Caudate nucleus (tissue), 63 donors: ENCODE measurements at places on chromosomes 11 and 22.

GRCh38 chr22:39332441-39333064 lies 13.1 kb upstream of the RPL3 start:
- DNase-seq = no peak

DNA sequence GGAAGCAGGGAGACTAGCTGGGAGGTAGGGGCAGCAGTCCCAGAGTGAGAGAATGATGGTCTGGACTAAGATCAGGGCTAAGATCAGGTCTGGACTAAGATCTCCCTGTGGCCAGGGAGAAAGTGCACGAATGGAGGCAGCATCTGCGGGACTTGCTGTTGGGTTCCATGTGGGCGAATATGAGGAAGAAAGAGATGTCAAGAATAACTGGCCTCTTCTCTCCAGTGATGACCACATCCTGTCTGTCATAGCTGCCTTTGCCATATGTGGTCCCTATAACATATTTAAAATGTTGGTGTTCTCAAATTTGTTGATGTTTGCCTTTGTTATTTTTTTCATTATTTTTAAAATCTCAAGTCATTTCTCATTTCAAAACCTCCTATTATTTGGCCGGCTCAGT lies 27.4 kb upstream of the CXCR5 start:
- DNase-seq = no peak

GRCh38 chr11:114678125-114679036 lies at the start of gene NXPE2:
NXPE2 (plus strand) TSS chr11:114678527; CDS start chr11:114678576, 49 bp downstream.
- DNase-seq = no peak

- no peak for DNase-seq
These were observed 11.5 kb downstream of the TSKU start for GRCh38 chr11:76794371-76795289.

DNA sequence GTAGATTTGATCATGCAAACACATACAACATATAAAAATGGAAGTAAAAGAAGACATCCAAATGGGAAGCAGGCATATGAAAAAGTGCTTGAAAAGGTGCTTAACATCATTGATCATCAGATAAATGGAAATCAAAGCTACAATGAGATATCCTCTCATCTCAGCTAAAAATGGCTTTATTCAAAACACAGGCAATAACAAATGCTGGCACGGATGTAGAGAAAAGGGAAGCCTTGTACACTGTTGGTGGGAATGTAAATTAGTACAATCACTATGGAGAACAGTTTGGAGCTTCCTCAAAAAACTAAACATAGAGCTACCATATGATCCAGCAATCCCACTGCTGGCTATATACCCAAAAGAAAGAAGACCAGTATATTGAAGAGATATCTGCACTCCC lies 549 bp upstream of the TCN1 start:
- no peak for DNase-seq

- no peak for DNase-seq
These were observed 109.2 kb downstream of the CSNK2A3 start for GRCh38 chr11:11243590-11244469.

DNA sequence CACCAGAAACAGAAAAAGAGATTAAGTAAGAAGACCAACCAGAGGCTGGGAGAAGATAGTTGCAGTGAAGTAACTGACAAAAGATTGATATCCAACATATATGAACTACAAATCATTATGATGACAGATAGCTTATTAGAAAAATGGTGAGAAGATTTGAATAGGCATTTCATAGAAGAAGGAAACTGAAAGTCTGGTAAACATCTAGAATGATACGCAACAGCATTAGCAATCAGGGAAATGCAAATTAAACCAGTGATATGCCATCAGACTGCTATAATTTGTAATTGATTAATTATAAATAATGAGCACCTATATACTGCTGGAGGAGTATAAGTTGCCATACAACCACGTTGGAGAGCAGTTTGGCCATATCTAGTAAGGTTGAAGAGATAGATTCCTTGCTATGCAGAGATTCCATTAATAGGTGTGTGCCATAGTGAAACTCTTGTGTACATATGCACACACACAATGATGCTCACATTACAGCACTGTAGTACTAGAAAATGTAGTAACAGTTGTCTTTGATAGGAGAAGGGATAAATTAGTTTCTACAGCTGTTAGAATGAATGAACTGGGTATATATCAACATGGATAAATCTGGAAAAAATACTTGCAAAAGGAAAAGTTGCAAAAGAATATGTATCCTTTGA lies 20.5 kb downstream of the RNF169 start:
- DNase-seq = no peak

DNA sequence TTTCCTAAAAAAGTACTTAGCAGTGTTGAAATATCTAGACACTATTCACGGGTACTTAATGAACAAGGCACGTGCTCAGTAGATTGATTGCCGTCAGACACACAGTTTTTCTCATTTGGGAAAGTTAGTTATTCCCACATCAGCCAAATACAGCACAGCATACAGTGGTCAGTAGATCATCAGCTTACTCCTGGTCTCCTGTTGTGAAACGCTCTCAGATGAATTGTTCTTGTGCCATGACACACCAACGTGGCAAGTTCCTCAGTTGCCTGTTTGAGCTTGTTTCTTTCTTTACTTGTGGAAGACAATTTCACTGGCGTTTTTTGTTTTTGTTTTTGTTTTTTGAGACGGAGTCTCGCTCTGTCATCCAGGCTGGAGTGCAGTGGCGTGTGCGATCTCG lies 8.6 kb downstream of the TAB1 start:
- DNase-seq = no peak

DNA sequence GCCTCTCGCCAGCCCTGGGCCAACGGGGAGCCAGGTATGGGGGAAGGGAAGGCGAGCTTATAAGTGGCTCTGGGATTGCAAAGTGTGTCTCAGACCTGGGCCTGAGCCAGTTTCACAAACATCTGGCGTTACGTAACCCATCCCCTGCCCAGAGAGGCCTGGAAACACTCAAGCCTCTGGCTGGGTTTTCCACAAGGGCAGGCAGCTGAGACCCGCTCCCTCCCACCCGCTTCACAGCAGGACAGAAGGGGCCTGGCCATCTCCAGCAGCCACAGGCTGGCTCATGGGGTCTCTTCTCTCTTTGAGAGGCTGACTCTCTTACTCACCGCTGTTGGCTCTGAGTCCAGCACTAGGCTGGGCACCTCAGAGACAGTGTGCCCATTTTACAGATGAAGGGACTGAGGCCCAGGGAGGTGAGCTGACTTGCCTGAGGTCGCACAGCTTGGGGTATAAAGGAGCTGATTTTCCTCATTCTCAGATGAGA lies 44.5 kb downstream of the TRIOBP start:
- no peak for DNase-seq

GRCh38 chr11:11510939-11511338 lies 110.9 kb downstream of the GALNT18 start:
- peak; percentile 29 for DNase-seq

GRCh38 chr11:102276362-102276761 lies 40.9 kb upstream of the BIRC3 start:
- DNase-seq = no peak

DNA sequence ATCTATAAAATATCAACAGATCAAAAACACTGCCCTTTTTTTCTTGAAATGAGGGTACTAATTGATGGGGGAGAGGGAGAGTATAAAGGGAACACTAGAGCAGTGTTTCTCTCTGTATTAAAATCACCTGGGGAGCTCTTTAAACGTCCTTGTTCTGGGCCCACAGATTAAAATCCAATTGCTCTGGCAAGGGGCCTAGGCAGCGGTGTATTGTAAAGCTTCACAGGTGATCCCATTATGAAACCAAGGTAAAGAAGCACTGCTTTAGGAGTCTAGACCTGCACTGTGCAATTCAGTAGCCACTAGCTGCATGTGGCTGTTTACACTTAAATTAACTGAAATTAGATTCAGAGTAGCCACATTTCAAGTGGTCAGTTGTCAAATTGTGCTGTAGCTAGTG lies 3.0 kb downstream of the AQP11 start:
- DNase-seq = no peak

GRCh38 chr22:30370641-30371230 lies 13.9 kb downstream of the CCDC157 start:
- no peak for DNase-seq

DNA sequence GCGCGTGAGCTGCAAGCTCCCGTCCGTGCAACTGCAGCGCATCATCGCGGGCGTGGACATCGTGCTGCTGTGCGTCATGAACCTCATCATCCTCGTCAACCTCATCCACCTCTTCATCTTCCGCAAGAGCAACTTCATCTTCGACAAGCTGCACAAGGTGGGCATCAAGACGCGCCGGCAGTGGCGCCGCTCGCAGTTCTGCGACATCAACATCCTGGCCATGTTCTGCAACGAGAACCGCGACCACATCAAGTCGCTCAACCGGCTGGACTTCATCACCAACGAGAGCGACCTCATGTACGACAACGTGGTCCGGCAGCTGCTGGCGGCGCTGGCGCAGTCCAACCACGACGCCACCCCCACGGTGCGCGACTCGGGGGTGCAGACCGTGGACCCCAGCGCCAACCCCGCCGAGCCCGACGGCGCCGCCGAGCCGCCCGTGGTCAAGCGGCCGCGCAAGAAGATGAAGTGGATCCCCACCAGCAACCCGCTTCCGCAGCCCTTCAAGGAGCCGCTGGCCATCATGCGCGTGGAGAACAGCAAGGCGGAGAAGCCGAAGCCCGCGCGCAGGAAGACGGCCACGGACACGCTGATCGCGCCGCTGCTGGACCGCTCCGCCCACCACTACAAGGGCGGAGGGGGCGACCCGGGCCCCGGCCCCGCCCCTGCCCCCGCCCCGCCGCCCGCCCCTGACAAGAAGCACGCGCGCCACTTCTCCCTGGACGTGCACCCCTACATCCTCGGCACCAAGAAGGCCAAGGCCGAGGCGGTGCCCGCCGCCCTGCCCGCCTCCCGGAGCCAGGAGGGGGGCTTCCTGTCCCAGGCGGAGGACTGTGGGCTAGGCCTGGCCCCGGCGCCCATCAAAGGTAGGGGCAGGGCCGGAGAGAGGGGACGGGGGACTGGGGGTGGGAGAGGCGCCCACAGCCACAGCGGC lies 7.3 kb downstream of the PANX2 start:
- DNase-seq = no peak

DNA sequence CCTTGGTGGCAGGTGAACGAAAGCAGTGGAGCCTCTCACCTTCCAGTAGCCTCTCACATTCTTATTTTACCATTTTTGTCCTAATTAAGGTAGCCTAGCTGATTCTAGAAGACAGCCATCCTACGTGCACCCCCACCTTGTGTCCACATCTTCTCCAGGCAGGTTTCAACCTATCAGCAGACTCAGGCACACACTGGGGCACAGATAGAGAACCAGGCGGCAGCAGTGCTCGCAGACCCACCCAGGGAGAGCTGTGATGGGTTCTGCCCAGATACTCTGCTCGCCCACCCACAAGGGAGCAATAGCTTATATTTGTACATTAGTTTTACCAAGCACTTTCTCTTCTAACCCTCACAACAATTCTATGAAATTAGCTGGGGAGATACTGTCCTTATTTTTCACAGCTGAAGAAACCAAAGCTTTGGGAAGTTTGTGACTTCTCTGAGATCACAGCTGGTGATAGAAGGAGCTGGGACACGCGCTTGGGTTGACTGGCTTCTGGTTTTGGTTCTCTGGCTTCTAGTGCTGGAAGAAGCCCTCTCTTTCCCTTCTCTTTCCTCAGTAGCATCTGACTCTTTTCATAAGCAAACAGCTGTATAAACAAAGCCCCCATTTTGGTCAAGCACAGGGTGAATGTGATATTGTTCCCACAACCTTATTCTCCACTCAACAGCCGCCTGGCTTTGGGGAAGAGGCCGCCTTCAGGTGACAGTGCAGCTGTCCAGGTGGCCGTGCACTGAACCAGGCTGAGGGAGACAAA lies 36.9 kb downstream of the PPP2R1B start:
- DNase-seq = no peak

- no peak for DNase-seq
These were observed 106.3 kb downstream of the MPPED2 start for GRCh38 chr11:30479899-30480298.

- no peak for DNase-seq
These were observed 15.9 kb upstream of the FGF3 start for GRCh38 chr11:69834811-69835800.

DNA sequence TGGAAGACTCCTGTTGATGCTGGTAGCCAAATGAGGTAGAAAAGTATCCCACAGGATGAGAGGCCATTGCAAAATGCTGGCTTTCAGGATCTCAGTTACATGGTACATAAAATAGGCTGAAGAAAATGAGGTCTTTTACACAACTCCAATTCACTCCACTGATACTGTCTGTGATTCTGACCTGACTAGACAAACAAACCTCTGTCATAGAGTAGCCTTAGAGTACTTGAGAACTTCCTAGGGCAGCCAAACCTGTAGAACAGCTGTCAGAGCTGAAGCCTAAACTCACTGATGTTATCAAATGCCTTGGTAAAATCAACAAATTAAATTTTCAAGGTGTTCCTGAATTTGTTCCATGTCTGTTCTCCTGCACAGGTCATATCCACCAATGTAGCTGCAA lies 26.2 kb upstream of the POGLUT3 start:
- DNase-seq = no peak

GRCh38 chr11:27619763-27620335 lies 80.4 kb downstream of the BDNF start:
- DNase-seq = no peak

DNA sequence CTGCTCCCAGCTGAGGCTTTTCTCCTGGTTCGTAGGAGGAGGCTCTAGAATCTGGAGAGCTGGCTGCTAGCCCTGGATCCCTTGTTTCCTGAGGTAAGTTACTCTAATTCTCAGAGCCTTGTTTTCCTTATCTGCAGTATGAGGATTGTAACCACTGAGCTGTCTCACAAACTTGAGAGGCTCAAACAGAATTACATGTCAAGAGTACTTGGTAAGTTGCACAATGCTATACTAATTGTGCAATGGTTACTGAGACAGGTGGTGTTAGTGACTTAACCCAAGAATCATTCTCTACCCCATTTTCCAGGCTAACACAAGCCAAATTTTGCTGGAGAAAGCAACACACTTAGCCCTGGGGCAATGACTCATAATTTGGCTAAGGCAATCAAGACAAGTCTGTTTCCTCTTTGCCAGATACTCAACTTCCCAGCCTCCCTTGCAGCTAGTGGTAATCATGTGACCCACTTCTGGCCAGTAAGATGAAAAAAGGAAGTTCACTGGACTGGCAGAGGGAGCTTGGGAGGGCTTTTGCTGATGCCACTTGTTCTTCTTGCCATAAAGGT lies 348.0 kb downstream of the TENM4 start:
- DNase-seq = no peak

GRCh38 chr11:87743007-87743406 lies 432.2 kb downstream of the RAB38 start:
- DNase-seq = no peak

DNA sequence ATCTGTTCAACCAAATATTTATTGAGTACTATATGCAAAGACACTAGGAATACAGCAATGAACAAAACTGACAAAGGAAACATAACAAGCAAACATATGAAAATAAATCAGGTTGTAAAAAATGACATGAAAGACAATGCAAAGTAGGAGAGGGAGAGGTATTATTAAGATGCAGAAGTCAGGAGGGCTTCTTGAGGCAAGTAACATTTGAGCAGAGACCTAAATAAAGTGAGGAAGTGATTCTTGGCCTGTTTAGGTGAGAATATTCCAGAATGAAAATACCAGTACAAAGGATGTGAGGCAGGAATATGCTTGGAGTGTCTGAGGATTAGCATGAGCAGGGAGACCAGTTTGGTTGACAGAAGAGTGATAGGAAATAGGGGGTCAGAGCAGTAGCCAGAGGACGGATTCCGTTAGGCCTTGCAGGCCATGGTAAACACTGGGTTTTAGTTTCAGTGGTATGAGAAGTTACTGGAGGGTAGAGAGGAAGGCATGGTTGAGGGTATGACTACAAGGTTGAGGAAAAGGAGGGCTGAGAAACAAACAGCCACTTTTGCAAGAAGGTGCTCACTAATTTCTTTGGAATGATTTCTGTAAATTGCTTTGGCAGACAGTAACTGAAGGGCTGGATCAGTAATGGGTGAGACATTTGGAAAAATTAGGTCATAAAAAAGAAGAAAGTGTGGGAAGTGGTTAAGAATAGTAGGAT lies 191.9 kb downstream of the SWAP70 start:
- no peak for DNase-seq
